Ureter (tissue), 1 donor: ENCODE measurements at places on chromosomes 4 and X. TPM values are rescaled to one million over a fixed set of nuclear protein-coding genes. Genes with fewer than 3 reads are reported as not detected.

YIPF7 gene
- total RNA-seq: not detected

ABLIM2 gene
- total RNA-seq: 8.5 TPM

GPC3 gene
- 4.9 TPM for total RNA-seq

RTL9 gene
- total RNA-seq: not detected

DNA sequence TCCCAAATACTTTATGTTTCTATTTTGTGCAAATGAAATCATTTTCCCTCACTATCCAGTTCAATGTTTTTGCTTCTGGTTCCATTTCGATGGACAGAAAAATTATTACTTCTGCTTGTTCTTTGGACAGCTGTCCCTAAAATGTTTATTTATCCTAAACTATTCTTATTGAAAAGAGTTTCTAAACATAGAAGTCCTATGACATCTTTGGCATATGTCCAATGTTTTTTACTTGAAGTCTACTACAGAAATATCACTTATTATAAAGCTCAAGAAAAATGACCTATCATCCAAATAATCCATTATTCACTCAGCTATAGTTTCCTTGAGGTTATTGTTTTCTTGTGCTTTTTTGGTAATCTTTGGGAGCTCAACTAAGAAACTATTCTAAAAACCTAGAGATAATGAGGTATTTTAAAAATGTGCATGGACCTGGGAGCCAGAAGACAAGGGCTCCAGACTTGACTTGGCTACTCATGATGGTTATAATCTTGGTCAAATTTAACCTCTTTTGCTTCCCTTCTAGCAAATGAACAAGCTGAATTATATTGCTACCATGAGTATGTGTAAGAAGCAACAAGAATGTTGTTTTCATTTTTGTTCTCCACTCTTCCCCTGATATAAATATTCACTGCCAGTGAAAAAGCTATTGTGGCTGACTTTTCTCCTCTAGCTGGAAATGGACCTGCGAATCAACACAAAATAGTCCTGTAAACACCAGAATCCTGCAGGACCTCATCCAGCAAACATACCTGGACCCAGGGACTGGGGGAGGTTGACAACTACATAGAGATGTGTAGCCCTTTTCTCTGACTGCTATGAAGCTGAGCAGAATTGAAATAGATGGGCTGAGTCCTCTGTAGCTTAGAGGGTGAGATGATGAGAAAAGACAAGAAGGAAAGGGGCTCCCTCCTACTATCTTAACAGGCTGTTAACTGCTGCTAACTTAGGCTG, 137.4 kb downstream of the FRYL start:
- DNase-seq: no peak

GRCh38 chr4:112510291-112511092, 5.5 kb downstream of the NEUROG2 start:
- DNase-seq: no peak

- DNase-seq: no peak
These were observed 50.5 kb downstream of the VEGFC start for GRCh38 chr4:176742211-176742610.

- no peak for DNase-seq
These were observed 344.0 kb downstream of the ACTRT1 start for GRCh38 chrX:127708155-127708554.

DNA sequence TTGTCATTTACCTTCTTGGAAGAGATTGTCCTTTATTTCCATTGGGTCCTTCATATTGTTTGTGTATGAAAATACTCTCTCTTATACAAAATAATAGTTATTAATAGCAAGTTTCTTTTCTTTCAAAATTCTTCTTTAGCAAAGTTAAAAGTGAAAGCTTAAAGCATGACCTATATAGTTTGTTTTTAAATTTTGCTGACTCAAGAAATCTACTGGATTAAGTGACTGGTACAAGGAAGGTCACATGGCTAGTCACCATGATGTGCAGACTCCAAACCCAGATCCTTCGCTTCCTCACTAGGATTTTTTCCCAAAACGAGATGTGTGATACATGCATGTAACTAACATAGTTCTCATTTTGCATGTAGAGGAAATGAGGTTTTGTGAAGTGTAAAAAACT, 322.7 kb downstream of the FRMPD4 start:
- DNase-seq: no peak

GRCh38 chr4:78075986-78076385, 18.9 kb downstream of the FRAS1 start:
- no peak for DNase-seq

GRCh38 chr4:84753321-84753972, 170.5 kb downstream of the CDS1 start:
- DNase-seq: no peak
